Activated CD8-positive, alpha-beta memory T cell treated with anti-CD3 and anti-CD28 coated beads for 1 hour (primary cell): ENCODE measurements at places on chromosomes 5 and 9.

DNA sequence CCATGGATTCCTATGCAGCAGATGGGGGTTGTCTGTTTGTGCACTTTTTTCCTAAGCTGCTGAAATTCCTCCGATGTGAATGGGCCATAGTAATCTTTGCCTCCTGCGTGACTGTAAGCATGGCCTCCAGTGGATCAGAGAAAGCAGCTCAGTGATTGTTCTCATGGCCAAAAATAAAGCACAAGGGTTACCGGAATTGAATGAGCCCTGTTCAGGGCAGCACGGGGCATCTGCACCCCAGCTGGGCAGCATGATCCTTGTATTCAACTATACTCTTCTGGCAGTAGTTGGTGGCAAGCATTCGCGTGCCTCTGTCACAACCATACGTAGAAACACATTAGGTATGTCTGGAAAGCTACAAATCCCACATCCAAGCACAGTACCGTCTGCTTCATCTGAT is 193.9 kb downstream of the RORB start:
- DNase-seq = no peak

GRCh38 chr9:138010861-138011260 is 133.3 kb downstream of the CACNA1B start:
- DNase-seq = no peak

DNA sequence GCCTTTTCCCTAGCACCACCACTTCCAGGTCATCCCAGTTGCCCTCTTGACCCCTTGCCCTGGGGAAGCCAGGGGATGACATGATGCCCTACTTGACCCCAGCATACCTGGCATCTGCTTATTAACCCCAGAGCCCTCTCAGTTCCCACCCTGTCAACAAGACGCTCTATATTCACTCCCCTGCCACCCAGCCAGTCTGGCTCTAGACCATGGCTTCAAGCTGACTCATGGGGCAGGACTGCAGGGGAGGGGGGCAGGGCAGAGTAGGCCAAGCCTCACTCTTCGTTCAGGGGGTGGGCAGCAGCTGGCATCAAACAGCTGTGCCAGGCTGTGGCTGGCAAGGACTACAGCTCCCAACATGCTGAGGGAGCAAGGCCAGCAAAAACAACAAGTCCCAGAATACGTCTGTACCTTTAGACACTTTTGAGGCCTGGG is 5.3 kb downstream of the ATOSB start:
- DNase-seq = no peak

DNA sequence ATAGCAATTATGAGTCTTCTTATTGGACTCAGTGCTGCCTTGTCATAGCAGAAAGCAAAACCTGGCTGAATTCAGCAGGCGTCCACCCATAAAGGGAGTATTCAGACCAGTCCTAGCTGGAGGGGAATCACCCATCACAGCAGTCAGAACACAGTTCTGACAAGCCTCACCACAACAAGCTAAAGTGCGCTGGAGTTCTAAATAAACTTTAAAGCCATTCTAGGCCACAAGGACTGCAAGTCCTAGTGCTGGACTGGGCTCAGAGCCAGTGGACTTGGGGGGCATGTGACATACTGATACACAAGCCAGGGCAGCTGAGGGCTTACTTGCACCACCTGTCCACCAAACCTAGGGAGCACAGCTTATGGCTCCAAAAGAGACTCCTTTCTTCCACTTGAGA is 115.3 kb upstream of the PCSK5 start:
- DNase-seq = no peak

GRCh38 chr5:131996210-131997025 is 15.0 kb downstream of the ACSL6 start:
- no peak for DNase-seq

GRCh38 chr5:90888511-90889324 is 330.1 kb downstream of the ADGRV1 start:
- no peak for DNase-seq

DNA sequence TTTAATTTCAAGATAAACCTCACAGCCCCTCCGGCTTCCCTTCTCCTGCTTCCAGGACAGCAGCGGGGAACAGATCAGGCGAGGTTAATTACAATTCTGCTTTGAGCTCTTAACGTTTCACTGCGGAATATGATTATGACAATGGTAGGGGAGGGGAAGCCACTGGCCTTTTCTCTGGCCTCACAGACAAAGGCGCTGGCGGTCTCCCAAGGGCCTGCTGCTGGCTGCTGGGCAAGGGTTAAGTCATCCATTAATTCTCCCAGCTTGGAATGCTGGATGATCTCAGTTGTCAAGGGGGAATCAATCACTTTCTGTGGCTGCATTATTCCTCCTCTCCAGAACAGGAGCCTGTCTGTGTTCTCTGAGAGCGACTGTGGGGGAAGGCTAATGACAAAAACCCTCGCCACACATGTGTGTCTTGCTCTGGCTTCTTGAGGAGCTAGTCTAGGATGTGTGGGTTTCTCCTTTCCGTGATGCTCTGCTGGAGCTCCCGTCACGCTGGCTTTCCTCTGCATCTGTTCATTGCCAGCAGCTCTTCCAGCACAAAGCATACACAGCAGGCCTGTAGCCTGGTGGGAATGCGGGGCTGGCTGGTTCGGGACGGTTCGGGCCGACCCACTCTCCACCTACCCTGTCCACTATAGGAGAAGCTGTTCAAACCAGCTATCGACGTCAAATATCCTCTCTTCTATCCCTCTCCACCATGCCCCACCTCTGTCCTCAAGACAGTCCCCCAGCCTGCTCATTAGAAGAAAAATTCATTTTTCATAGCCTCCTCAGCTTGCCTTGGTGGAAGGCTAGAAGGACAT is 82.8 kb downstream of the DCP2 start:
- DNase-seq = no peak

- DNase-seq = no peak
Observed at GRCh38 chr9:7640231-7640630, 159.3 kb downstream of the DMAC1 start.
